ENCODE measurements at places on chromosomes 4 and X.

DNA sequence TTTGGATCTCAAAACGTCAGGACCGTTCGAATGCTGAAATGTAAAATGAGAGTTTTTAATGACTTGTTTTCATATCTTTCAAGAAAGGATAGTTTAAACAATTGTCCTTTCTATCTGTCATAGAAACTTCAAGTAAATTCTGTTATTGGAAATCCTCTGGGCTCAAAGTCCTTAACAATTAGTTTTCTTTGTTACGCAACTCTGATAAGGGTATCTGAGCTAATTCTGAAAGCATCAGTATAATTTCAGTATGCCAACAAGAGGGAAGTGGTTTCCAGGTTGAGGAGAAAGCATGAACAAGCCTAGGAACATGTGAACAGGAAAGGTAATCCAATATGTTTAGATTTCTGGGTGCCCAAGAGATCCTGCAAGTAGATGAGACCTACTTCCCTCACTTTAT is 22.0 kb downstream of the ADH7 start:
- DNase-seq = no peak

- no peak for DNase-seq
Measured at GRCh38 chr4:123846092-123846491, 449.5 kb downstream of the SPRY1 start.

GRCh38 chr4:145709336-145709735 is 29.4 kb downstream of the C4orf51 start:
- no peak for DNase-seq

DNA sequence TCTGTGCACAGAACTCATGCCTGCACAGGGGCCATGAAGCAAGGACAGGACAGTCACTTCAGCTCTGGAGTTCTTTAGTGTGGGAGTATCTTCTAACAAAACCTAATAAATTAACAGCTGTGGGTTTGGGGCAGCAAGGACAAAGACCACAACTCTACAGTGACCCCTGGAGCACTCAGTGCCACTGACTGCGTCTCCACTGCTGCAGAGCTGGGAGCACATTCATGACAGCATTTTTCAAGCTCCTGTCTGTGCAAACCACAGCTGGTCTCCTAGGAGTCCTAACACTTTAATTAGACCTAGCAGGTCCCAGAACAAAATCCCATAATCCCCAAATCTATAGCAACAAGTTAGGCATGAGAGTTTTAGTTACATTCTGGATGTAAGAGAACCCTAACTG is 76.5 kb downstream of the RTL9 start:
- no peak for DNase-seq

- peak; percentile 77 for DNase-seq
Measured at GRCh38 chrX:20547611-20548051, 280.9 kb upstream of the RPS6KA3 start.

- no peak for DNase-seq
Measured at GRCh38 chr4:99341426-99341825, 11.1 kb downstream of the ADH1C start.

- no peak for DNase-seq
Measured at GRCh38 chr4:159944477-159944876, 841.6 kb downstream of the RAPGEF2 start.

- peak; percentile 78 for DNase-seq
Measured at GRCh38 chr4:13642170-13642950, 14.8 kb upstream of the BOD1L1 start.

DNA sequence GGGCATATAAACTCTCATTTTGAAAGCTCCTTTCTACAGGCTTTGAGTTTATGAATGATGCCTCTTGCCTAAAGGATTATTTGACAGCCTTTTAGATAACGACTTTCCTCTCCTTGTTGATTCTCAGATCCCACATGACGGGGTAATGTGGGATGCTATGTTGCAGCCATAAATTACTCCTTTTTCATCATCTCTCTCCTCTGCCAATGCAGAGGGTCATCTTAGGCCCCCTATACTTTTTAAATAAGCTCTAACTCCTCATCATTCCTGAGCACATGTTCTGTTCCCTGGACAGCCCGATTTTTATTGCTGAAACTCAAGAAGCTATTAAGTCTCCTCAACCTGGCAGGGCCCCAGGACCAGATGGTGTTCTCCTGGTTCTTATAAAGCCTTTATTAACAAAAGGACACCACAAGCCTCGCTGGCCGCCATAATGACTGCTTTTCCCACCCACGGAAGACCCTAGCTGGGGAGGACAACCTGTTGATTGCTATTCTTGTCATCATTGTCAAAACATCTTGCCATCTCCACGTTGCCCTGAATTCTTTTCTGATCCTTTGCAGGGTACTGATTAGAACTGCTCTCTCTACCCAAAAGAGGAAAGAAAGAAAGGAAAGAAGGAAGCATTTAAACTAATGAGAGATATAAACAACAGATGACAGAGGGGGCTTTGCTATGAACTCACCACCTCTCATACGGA is 150.7 kb downstream of the DHX15 start:
- DNase-seq = no peak

GRCh38 chrX:65034292-65034667 is 58.0 kb upstream of the ZC4H2 start:
- no peak for DNase-seq

DNA sequence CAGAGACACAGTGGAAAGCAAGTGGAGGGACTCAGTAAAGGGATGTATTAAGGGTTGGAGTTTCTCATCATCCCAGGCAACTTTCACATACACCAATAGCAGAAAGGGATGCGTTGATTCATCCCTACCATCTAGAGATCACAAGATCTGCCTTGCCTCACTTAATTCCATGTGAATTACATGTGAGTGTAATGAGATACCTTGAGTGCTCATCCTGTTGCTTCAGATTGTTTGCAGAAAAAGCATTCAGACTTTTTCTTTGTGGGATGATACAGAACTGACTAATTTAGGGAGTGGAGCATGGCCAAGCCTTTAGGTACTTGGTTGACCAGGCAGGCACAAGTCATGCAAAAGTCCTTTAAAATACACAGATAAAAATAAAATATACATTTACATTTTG is 124.8 kb upstream of the SLIT2 start:
- DNase-seq = no peak

GRCh38 chr4:172721659-172722058 is 447.0 kb upstream of the GALNT7 start:
- DNase-seq = no peak

- peak; percentile 88 for DNase-seq
Measured at GRCh38 chr4:88177983-88178625, 19.7 kb upstream of the ABCG2 start.

GRCh38 chr4:10577018-10577417 is 107.5 kb downstream of the CLNK start:
- DNase-seq = no peak

- no peak for DNase-seq
Measured at GRCh38 chr4:186553717-186554116, 1.6 kb downstream of the MTNR1A start.

DNA sequence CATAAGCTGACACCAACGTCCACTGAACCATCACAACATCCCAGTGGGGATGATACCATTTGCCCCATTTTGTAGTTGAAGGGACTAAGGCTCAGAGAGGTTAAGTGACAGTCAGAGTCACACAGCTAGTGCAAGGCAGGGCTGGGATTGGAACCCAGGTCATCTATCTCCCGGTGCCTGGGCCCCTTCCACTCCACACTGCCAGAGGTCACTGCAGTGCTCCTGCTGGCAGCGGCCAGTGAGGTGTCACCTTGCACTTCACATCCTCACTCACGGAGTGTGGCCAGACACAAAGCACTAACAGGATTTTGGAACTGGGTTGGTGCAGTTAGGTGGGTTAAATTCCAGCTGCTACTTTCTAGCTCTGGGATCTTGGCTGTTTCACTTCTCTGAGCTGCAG is 118.7 kb downstream of the ENPP6 start:
- no peak for DNase-seq

DNA sequence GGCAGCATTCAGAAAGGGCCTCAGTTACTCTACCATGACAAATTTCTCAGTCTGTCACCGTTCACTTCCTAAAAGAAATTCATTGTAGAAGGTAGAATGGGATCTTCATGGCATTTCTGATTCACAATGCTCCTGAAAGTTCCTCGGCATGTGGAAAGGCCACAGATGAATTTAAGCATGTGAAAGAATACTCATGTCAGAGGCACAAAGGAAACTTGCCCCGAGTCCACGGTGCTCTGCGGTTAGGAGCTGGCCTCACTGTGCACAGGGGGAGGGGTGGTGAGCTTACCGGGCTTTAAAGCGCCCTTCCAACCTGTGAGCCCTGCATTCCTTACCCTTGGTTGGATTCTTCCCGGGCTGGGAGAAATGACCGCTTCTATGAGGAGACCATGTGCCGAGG is 9.3 kb downstream of the TKTL1 start:
- peak; percentile 60 for DNase-seq

- DNase-seq = no peak
Measured at GRCh38 chr4:24234288-24234848, 344.5 kb upstream of the PPARGC1A start.

DNA sequence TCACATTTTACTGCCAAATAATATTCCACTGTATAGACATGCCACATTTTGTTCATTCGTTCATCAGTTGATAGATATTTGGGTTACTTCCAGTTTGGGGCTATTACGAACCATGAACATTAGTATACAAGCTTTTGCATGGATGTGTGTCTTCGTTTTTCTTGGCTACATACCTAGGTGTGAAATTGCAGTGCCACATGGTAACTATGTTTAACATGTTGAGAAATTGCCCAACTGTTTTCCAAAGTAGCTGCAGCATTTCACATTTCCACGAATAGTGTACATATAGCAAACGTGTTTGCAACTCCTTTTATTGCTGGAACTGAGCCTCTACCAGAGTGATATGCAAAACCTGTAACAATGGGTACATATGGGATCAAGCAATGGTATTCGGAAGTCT is 221.5 kb downstream of the VEGFC start:
- DNase-seq = no peak

DNA sequence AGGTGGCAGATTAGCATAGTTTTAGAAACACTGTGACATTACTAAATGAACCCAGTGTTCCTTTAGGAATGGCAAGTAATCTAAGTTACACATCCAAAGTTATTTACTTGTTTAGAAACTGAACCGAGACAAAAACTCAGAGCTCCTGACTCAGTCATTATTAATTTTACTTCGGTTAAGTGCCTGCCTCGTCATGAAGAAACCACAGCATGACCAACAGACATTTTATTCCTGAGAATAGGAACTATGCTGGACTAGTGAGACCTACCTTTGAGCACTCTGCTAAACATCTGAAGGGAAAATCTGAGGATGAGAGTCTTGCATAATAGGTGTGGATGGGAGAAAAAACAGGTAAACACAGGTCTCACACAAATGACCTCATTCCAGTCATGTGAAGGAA is 2.5 kb downstream of the BEX1 start:
- no peak for DNase-seq

GRCh38 chr4:6188687-6189305 is 11.6 kb downstream of the JAKMIP1 start:
- peak; percentile 89 for DNase-seq

DNA sequence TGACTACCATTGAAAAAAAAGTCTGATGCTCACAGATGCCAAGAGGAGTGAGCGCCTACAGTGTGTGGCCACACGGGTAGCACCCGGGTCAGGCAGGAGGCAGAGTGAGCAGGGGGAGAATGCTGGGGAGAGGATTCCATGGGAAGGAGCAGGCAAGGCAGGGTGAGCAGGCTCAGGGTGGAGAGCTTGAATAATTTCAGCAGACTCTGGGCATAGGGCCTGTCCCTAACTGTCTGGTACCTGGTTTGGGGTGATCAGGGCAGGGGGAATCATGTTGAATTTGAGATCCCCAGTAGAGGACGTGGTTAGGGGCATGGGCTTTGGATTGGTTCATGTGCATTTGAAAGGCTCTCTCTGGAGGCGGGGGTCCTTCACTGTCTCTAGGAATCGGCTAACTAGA is 51.2 kb upstream of the TLR3 start:
- DNase-seq = no peak

DNA sequence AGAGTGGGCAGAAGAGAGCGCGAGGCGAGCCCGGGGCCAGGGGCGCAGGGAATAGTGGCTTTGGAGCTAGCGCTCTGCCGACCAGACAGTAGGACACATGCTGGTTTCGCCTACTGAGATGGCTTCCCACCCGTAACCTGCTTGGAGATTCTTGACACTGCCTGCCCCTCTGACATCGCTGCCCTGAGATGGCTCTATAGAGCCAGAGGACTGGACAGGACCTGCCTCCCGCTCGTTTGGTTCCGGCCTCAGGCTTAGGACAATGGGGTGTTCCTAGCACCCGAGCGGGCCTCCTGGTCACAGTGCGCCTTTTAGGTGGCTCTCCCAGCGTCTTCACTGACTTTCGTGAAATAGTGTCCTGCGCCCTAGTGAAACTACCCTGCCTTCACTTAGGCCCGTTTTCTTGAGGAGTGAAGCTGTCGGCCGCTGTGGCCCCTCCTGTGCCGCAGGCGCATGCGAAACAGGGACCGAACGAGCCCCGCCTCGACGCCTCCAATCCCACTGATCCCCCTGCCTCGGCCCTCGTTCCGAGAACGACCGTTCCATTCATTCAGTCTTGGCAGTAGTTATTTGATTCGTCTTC is 608 bp downstream of the TAF1 start:
- peak; percentile 52 for DNase-seq

DNA sequence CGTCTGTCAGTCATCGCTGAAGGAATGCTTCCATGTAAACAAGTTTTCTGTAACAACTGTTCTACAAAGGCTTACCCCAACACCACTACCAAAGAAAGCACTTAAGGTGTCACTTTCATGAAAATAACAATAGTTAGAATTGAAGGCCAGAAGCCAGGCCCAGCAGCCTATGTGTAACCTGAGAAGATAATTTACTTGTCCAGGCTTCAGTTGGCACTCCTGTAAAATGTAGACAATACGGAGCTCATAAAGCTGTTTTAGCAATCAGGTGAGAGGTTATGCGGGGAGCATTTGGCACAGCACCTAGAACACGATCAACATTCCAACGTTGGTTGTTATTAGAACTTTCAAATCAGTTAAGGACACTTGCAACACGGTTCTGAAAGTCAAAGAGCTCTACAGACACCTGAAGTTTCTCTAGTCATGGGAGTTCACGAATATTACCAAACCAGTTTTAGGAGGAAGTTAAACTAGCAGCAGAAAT is 15.7 kb downstream of the ADGRA3 start:
- DNase-seq = no peak

GRCh38 chr4:7732263-7732662 is 207.4 kb downstream of the AFAP1 start:
- no peak for DNase-seq

DNA sequence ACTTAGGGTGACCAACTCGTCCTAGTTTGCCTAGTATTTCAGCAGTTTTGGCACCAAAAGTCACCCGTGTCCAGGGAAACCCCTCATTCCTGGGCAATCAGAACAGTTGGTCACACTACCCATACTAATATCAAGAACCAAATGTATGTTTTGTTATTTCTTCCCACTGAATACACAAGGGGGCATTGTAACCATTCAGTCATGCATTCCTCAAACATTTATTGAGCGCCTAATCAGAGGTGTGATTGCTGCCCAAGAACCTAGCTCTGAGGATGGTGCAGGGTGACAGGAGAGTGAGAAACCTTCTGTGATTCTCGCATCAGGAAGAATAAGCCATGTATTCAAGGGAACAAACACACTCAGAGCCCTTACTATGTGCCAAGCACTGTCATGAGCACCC is 69.8 kb upstream of the RAI2 start:
- no peak for DNase-seq

DNA sequence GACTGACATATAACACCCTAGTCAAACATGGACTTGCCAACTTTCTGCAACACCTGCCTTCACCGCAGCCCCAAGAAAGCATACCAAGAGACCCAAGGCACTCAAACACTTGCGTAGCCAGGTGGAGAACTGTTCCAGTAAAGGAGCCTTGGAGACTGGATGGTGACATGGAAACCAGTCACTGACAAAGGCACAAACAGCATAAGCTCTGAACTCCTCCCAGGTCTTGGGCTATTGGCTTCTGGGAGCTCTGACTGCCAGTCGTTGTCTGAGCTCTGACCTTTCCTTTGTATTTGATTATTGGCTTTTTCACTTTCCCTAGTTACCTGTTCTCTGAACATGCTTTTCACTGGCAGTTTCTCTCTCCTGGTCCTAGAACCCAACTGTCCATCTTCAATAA is 38.3 kb downstream of the ARAP2 start:
- DNase-seq = no peak
